Lower lobe of right lung (tissue), 2 donors: ENCODE measurements at places on chromosomes 4 and X.

DNA sequence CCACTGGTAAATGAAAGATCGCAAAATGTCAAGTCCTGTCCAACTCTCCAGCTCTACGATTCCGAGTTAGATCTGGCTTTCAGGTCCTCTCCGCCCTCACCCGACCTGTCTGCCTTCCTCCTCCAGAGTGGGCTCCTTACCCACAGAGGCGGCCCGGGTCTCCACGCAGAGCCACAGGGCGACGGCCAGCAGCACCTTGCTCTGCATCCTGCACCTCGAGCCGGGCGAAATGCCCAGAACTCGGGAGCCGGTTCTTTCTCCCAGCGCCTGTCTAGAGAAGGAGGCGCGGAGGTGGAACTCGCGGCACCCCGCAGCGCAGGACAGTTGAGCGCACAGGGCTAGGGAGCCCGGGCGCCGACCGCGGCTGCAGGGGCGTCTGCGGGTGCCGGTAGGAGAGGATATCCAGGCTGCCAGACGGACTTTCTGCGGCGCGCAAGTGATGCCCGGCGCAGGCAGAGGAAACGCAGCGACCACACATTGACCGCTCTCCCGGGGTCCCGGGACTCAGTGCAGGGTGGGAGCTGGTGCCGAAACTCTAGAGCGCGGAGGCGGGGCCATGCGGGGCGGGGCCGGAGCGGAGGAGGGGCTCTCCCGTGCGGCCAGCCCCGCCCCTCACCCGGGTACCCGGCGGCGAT lies at the start of gene KDR:
TSS of gene KDR (minus strand) at position 509 of the 635 bp plus-strand sequence. CDS start at position 207, 302 bp downstream.
- H3K27ac ChIP-seq = peak within 1 kb of the TSS; percentile 74
- no peaks in the 10 kb centered on the region for H3K36me3 ChIP-seq
- peak within 1 kb of the TSS; percentile 69 for H3K4me3 ChIP-seq
- H3K4me1 ChIP-seq = peaks cover 18% of the 10 kb centered on the region

GRCh38 chr4:105451346-105451745 lies 22.5 kb downstream of the PPA2 start:
- H3K27ac ChIP-seq = no peak overlapping the region
- H3K4me3 ChIP-seq = no peak overlapping the region
- peaks cover 37% of the 10 kb centered on the region for H3K36me3 ChIP-seq
- H3K4me1 ChIP-seq = no peaks in the 10 kb centered on the region
- no peaks in the 10 kb centered on the region for H3K27me3 ChIP-seq

DNA sequence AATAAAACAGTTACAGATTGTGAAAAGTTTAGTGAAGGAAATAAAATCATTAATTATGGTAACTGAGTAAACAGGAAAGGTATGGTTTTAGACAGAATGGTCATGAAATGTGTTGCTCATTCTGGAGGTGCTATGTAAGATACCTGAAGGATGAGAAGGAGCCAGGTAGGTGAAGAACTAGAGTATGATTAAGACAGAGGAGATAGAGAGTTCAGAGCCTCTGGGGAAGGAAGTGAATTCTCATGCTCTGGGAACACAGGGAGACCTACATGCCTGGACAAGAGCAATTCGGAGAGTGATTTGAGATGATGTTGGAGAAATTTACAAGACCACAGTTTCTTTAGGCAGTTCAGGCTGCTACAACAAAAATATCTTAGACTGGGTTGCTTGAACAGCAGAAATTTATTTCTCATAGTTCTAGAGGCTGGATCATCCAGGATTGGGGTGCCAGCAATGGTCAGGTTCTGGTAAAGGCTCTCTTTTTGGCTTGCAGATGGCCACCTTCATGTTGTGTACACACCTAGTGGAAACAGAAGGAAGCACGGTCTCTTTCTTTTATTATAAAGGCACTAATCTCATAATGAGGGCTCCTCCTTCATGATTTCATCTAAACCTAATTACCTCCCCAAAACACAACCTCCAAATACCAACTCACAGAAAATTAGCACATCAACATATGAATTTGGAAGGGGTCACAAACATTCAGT lies 1416.1 kb downstream of the PCDH7 start:
- H3K4me1 ChIP-seq = no peaks in the 10 kb centered on the region
- no peak overlapping the region for H3K27ac ChIP-seq
- H3K27me3 ChIP-seq = no peaks in the 10 kb centered on the region
- no peak overlapping the region for H3K4me3 ChIP-seq

GRCh38 chr4:168600796-168601583 lies 104.1 kb downstream of the PALLD start:
- no peaks in the 10 kb centered on the region for H3K27me3 ChIP-seq
- H3K27ac ChIP-seq = no peak overlapping the region
- no peak overlapping the region for H3K4me3 ChIP-seq
- no peaks in the 10 kb centered on the region for H3K36me3 ChIP-seq
- no peaks in the 10 kb centered on the region for H3K4me1 ChIP-seq
- DNase-seq = no peak

DNA sequence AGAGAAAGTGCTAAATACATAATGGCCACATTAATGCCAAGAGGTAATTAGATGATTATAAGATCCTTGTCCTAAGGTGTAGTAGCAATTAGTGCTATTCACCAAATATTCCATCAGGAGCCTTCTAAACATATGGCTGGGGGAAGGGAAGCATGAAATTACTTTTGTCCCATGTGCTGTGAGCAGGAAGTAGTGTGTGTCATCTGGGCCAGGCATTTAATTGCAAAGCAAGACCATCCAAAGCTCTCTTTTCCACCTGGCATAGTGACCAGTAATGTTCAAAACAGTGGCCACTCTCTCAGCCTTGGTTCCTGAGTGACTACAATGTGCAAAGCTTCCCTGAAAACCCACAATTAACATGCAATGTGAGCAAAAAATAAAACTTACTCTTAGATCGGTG lies 144.2 kb upstream of the FAM241A start:
- no peak overlapping the region for H3K27ac ChIP-seq
- H3K27me3 ChIP-seq = no peaks in the 10 kb centered on the region
- DNase-seq = no peak
- no peaks in the 10 kb centered on the region for H3K4me1 ChIP-seq
- H3K4me3 ChIP-seq = no peak overlapping the region

- H3K27ac ChIP-seq = no peak overlapping the region
- no peaks in the 10 kb centered on the region for H3K36me3 ChIP-seq
- no peak overlapping the region for H3K4me3 ChIP-seq
- peaks cover 4% of the 10 kb centered on the region for H3K27me3 ChIP-seq
- H3K4me1 ChIP-seq = peaks cover 18% of the 10 kb centered on the region
These were observed 1.4 kb upstream of the VEGFC start for GRCh38 chr4:176794151-176794550.

GRCh38 chr4:139014371-139015268 lies 961 bp upstream of the NOCT start:
- no peaks in the 10 kb centered on the region for H3K36me3 ChIP-seq
- H3K4me1 ChIP-seq = peaks cover 30% of the 10 kb centered on the region
- H3K27me3 ChIP-seq = no peaks in the 10 kb centered on the region
- peak overlapping the region; percentile 77 for H3K4me3 ChIP-seq

DNA sequence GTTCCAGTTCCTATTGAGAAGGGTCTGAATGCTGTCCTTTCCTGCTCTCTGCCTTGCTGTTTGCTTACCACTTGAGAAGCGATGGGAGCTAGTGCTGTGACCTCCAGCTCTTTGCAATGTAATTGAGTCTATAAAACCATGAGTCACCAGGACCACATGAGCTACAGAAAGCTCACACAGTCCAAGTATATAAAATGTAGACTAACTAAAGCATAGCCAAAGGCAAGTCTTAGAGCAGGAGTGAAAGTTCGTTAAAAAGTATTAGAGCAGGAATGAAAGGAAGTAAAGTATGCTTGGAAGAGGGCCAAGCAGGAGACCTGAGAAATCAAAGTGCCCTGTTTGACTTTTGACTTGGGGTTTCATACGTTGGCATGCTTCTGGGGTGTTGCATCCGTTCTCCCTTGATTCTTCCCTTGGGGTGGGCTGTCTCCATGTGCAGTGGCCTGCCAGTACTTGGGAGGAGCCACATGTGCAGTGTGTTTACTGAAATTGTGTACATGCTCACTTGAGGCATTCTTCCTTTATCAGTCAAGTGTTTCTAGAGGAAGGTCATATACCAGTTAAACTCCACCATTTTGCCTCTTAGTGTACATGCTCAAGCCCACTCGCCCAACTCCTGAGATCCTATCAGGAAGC lies 71.3 kb upstream of the KIT start:
- DNase-seq = no peak
- no peaks in the 10 kb centered on the region for H3K27me3 ChIP-seq
- no peaks in the 10 kb centered on the region for H3K36me3 ChIP-seq
- H3K27ac ChIP-seq = no peak overlapping the region
- H3K4me1 ChIP-seq = peaks cover 5% of the 10 kb centered on the region
- no peak overlapping the region for H3K4me3 ChIP-seq

DNA sequence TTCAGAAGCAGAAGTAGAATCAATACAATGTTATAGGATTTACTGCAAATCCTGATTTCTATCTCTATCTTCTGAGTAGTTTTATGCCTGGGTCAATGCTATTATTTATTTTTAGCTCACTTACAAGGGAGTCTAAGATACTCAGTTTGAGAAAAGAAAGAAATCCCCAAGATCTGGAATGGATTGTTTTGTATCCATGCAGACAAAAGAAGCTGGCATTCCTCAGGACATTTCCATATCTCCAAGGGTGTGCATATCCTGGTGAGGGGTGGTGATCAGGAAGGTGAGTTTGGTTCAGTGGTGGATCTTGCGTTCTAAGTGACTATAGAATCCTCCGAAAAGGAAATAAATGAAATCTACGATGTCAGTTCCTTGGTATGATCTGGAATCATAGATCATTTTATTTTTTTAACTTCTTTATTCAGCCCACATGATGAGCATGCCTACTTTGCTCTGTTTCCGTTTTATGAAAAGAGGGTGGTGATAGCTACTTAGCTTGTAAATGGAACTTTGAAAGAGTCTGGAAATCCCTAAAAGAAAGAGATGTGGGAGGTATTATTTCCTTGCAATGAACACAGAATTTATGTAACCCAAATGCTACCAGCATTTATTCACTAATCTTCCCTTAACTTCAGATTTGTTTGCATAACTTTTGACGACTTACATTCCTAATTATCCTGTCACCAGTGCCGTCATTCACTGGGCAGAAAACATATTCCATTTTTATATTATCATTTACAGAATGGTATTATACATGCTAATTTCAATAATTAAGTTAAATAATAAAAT lies 81.1 kb upstream of the RAPGEF2 start:
- no peak overlapping the region for H3K4me3 ChIP-seq
- H3K4me1 ChIP-seq = no peaks in the 10 kb centered on the region
- H3K27ac ChIP-seq = no peak overlapping the region

GRCh38 chr4:186079694-186080093 lies 10.7 kb downstream of the TLR3 start:
- H3K27ac ChIP-seq = no peak overlapping the region
- no peak for DNase-seq
- H3K4me1 ChIP-seq = no peaks in the 10 kb centered on the region
- H3K4me3 ChIP-seq = no peak overlapping the region

- H3K4me1 ChIP-seq = peaks cover 30% of the 10 kb centered on the region
- H3K27ac ChIP-seq = peak overlapping the region; percentile 78
- no peak overlapping the region for H3K4me3 ChIP-seq
- H3K36me3 ChIP-seq = no peaks in the 10 kb centered on the region
These were observed 157.4 kb downstream of the SPRY1 start for GRCh38 chr4:123553733-123554637.

DNA sequence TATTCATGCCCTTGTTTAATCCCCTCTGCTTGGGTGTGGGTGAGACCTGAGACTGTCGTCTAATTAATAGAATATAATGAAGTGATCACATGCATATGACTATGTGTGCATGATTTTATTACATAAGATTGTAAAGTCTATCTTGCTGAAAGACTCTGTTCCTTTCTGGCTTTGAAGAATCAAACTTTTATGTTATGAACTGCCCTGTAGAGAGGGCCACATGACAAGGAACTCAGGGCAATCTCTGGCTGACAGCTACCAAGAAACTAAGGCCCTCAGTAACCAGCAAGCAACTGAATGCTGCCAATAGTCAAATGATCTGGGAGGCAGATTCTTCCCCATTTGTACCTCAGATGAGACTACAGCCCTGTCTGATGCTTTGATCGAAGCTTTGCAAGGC lies 13.5 kb downstream of the TSPAN7 start:
- H3K36me3 ChIP-seq = no peaks in the 10 kb centered on the region
- no peaks in the 10 kb centered on the region for H3K4me1 ChIP-seq
- H3K27me3 ChIP-seq = no peaks in the 10 kb centered on the region
- no peak for DNase-seq
- H3K4me3 ChIP-seq = no peak overlapping the region

DNA sequence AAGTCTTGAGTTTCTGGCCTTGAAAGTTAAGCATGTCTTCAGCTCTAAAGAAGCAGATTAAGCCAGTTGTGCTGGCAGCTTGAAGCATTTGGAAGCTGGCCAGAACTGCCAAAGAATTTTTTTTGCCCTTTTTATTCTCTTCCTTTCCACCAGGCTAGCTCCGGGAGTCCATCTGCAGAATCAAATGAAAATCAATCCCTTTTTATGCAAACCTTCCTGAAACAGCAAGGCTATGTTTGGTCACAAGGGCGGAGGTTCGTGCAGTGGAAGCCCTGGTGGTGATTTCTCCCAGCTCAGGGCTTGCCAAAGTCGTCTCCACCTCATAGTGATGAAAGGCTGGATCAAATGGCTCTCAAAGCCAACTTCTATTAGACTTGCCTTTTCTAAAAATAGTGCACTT lies 21.6 kb upstream of the C4orf54 start:
- no peaks in the 10 kb centered on the region for H3K4me1 ChIP-seq
- H3K27me3 ChIP-seq = no peaks in the 10 kb centered on the region
- no peaks in the 10 kb centered on the region for H3K36me3 ChIP-seq
- H3K27ac ChIP-seq = no peak overlapping the region
